ENCODE measurements at places on chromosomes 16 and 17.

GRCh38 chr17:14940108-14940937, 324.8 kb downstream of the PMP22 start:
- DNase-seq = no peak

DNA sequence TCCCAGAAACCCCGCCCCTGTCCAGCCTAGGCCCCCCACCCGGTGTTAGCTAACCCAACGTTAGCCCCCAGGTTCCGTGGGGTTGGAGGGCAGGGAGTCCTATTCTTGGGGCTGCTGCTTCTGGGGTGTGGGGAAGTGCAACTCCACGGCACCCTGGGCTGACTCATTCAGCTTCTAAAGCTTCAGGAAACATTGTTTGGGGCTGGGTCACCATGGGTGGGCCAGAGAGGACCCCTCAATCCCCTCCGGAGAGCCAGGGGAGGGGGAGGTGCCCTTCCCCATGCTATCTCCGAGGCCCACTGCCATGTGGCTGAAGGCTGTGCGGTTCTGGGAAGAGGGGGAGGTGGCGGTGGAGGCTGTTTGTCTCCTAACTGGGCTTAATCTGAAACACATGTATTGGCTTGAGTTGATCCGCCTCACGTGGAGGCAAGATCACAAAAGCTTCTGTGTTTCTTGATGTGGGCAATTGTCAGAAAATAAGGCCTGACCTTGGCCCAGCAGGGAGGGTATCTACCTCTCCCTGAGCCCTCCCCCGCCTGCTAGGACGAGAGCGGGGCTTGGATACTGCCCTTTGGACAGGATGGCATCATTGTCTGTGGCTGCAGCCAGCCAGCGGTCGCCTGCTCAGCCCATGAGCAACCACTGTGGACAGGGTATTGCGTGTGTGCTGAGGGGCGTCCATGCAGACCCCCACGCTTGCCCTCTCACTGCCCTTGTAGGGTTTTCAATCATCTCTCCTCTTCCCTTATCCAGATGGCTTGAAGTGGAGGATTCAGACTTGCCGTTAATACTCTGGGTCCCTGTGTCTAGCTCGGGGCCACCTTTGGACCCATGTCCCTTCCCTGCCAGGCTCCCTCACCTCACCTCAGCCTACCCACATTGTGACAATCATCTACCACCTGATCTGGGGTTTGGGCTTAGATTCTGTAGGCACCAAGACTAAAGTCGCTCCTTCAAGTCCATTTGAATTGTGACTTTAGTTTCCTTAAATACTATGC, 1.3 kb downstream of the SERPINF1 start:
- DNase-seq = no peak

GRCh38 chr16:25189305-25189704, 27.4 kb upstream of the AQP8 start:
- DNase-seq = no peak

DNA sequence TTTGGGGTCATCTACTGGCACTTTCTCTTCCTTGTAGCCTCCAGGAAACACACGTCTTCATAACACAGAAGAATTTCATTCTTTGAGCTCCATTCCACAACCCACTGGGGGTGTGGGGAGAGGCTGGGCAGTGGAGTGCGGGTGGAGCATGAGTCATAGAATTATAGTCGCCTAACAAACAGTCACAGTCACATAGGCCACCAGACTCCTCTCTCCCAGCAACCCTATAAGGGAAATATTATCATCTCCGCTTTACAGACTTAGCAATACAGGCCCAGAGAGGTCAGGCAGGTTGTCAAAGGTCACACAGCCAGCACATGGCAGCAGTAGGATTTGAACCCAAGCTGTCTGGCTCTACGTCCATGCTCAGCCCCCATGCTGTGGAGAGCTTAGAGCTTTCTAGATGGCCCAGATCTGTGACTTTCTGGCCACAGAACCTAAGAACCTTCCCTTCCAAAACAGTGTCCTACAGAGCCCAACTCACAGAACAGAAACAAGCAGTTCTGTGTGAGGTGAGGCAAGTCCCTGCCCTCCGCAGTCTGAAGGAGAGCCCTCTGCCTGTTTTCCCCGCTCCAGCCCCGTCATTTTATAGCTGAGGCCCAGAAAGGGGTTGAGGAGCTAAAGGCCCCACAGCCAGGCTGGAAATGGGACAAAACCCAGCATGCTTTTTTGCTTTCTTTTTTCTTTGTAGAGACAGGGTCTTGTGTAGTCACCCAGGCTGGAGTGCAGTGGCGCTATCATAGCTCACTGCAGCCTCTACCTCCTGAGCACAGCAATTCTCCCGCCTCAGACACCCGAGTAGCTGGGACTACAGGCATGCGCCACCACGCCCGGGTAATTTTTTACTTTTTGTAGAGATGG, 10.7 kb upstream of the LITAF start:
- no peak for DNase-seq

- no peak for DNase-seq
These were observed 1.8 kb upstream of the HOXB4 start for GRCh38 chr17:48579760-48580554.

DNA sequence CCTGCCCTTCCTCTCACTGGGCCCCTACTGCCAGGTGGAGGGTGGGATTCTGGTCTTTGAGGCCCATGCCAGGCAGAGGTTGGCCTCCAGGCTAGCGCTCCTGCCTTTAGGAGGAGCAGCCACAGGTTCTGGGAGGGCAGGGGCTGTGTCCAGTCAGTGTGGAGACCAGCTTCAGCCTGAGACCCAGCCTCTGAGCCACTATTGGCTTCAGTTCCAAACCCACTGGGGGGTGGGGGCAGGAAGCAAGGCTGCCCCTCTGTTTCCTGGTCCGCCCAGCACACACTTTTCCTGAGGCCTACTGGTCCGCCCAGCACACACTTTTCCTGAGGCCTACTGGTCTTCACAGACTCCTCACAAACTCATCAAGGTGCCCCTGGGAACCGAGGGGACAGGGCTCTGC, 16.4 kb downstream of the SLC5A10 start:
- no peak for DNase-seq

DNA sequence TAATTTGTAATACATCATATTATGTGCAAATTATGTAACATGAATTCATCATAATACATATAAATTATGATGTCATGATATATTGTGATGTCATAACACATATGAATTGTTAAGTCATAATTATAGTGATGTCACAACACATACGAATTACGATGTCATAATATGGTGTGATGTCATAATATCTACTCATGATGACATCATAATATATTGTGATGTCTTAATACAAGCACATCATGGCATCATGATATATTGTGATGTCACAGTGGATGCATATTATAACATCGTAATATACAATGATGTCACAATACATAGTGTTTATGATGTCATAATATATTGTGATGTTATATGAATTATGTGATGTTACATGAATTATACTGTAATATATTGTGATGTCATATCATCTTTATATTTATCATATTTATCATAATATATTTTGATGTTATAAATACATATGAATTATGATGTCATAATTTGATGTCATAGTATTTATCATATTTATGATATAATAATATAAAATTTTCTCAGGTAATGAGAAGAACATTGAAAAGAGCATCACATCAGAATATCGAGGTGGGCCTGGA, 1793.0 kb downstream of the TP53TG3F start:
- no peak for DNase-seq

GRCh38 chr16:63816276-63816675, 1305.6 kb downstream of the CDH11 start:
- DNase-seq = no peak

All from ascending aorta (tissue), 2 donors.